ENCODE measurements at places on chromosomes 2 and 18. TPM values are rescaled to one million over a fixed set of nuclear protein-coding genes. Genes with fewer than 3 reads are reported as not detected.

The OR6B2 gene
- total RNA-seq: not detected

The PRLH gene
- total RNA-seq: not detected

The LMAN2L gene
- 38.9 TPM for total RNA-seq

The RGPD4 gene
- not detected for total RNA-seq
